ENCODE measurements at places on chromosomes 3 and 15. TPM values are rescaled to one million over a fixed set of nuclear protein-coding genes. Genes with fewer than 3 reads are reported as not detected.

DNA sequence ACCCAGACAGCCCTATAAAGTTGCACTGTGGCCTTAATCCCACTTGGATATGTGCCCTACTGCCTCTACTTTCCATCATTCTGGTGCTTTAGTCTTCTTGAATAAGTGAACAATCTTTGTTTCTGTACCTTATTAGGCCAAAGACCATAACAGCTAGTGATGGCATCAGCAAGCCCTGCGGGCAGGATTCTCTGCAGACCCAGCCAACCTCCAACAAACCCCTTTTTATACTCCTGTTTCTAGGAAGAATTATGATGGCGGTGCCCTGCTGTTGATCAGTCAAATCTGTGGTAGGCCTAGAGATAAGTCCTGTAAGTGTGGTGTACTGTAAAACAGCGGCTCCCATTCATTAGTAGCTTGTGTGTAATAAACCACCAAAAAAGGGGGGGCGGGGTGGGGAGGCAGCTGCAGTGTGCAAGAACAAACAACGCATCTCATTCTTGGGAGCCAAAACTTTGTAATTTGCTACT is 40.5 kb downstream of the SOX2 start:
- DNase-seq, result no peak

DNA sequence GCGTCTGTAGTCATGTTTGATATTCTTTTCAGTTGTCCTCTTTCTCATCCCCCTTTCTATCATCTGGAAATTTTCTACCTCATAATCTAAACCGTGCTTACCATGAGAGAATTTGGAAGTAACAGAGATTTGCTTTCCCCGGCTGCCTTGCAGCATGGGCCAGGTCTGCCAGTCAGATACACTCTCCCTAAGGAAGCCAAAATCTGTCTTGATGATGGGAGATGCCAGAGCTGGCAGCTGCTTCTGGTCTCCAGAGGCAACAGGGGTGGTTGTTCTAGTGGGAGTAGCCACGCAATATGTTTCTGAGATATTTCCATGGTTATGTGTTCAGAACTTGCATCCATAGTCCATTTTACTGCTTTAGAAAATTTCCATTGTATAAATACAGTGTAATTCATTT is 218.9 kb upstream of the RORA start:
- no peak for DNase-seq

DNA sequence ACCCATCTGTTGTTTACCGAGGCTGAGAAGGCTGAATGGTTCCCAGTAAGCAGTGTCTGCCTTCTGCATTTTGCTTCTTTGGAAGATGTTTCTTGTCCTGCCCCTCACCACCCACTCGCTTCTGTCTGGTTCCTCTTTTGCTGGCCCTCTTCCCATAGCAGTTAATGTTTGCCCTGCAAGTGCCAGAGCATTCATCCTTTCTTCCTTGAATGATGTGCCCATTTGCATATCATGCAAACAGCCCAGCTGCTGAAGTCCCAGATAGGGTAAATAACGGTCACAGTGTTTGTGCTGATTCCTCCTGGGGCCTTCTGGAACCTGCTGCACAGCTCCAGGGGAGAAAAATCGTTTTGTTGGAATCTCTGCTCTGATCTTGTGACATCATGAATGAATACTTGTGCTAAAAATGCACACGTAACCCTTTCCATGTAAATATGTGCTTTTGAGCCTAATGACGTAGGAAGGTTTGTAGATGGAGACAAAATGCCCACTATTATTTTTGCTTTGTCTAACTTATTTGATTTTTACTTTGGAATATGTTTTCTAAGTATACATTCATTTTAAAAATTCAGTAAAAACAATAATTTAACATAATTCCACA is 381.0 kb downstream of the SOX2 start:
- DNase-seq, result no peak

DNA sequence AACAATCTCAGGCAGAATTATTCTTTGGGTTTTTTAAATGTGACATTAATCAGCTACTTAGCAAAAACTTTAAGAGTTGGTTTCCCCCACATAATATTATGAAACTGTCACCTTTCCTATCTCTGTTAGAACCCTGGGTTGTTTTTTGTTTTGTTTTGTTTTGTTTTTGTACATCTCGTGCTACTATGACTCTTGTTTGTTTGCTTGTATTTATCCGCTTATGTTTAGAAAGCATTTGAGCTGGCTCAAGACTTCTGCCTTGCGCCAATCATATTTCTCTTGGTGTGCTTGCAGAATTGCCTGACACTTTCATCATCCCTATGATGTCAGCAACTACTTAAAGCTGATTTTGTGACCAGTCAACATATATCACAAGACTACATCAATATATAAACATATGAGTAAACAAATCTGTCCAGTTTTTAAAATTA is 116.9 kb downstream of the DCLK3 start:
- DNase-seq, result no peak

- DNase-seq, result no peak
Measured at GRCh38 chr3:15477951-15478639, 43.4 kb downstream of the COLQ start.

GRCh38 chr3:10004960-10005564 is 18.4 kb upstream of the EMC3 start:
- no peak for DNase-seq

DNA sequence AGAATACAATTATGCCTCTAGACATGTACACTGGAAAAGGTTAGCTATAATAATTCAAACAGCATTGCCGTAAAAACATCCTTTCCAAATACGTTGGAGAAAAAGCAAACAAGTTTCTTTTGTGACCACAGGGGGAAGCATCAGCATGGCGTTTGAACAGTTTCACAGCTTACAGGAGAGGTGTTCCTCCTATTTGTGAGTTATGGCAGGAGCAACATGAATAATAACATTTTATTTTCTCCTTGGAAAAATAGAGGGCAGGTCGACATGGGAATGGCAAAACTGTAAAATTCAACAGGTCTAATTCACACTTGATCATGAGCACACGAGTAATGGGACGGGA is 39.7 kb upstream of the GADL1 start:
- DNase-seq, result peak; percentile 48

- DNase-seq, result no peak
Measured at GRCh38 chr3:66904831-66905493, 93.1 kb upstream of the KBTBD8 start.

GRCh38 chr15:77822631-77823230 is 190.0 kb upstream of the LINGO1 start:
- DNase-seq, result no peak

DNA sequence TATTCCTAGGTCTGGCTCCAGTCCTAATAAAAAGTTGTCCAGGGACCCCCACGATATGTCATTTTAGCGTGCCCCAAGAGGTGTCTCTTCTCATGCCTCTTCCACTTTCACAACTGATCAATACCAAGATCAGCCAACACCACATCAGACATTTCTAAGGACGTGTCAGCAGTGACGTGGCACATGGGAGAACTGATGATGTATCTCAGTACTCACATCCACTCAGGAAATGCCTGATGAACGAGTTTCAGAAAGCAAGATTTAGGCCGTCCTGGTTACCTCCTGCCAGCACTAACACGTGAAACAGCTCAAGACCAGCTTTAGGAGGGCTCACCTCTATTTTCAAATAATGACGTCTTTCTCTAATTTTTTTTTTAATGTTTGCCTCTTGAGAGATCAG is 19.6 kb downstream of the VGLL4 start:
- no peak for DNase-seq

GRCh38 chr15:59814409-59814808 is 125.3 kb upstream of the BNIP2 start:
- no peak for DNase-seq

DNA sequence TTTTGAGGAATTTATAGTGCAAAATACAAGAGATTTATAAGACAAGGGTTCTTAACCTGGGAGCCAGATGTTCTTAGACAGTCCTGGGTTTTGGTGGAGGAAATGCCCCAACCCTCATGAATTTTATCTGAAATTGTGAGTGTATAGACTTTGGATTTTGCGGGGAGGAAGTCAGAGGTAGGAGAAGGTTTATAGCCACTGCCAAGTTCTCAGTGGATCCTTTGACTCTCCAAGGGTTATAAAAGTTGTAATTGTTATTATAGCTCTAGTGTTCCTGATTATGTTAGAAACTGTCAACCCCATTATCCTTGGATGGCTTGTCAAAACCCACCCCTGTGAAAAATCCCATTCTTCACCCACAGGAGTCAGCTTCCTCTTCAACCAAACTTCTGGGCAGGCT is 183.6 kb downstream of the LRTM1 start:
- no peak for DNase-seq

DNA sequence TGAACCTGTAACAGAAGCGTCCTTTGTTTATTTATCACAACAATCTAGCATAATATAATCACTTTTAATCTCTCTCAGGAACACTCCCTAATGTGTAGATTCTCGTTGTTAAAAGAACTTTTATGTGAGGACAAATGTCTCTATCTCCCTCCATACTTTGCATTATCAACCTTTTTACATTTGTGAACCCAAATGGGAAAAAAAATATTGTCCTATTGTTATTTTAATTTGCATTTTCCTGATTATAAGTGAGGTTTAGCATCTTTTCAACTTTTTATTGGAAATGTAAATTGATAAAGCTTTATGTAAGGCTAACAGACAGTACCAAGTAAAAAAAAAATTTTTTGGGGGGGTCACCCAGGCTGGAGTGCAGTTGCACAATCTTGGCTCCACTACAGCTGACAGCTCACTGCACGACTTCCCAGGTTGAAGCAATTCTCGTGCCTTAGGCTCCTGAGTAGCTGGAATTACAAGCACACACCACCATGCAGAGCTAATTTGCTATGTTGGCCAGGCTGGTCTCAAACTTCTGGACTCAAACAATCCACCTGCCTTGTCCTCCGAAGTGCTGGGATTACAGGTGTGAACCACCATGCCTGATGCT is 33.0 kb upstream of the DENND4A start:
- DNase-seq, result no peak

DNA sequence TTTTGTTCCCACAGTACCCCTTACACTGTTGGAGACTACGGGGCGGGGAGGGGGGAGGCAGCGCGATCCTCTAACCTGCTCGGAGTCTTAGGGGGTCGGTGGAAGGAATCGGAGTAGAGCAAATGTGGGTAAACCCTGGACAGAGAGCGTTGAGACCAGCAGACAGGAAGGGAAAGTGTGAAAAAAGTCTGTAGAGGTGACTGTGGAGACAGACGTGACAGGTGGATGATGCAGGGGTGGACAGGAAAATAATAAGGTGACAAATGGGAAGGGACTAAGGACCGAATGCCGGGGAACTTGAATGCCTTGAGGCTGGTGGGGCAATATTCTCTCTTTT is 424 bp downstream of the EAF2 start:
- no peak for DNase-seq

GRCh38 chr3:174362556-174362955 is 496.6 kb upstream of the NAALADL2 start:
- no peak for DNase-seq

DNA sequence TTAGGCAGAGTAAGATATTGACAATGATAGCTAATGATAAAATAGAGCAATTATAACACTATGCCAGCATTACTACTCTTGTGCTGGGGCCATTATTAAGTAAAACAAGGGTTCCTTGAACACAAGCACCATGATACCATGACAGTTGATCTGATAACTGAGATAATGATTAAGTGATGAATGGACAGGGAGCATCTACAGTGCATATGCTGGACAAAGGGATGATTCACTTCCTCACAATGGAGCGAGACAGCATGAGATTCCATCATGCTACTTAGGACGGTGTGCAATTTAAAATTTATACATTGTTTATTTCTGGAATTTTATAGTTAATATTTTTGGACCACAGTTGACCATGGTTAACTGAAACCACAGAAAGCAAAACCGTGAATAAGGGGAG is 156.6 kb downstream of the FHIT start:
- no peak for DNase-seq

- no peak for DNase-seq
Measured at GRCh38 chr15:88246081-88246480, 10.5 kb downstream of the NTRK3 start.

- DNase-seq, result no peak
Measured at GRCh38 chr3:194715022-194715800, 29.5 kb downstream of the FAM43A start.

- DNase-seq, result no peak
Measured at GRCh38 chr3:56999547-56999946, 60.9 kb upstream of the SPATA12 start.

GRCh38 chr3:135056733-135057310 is 261.8 kb downstream of the EPHB1 start:
- no peak for DNase-seq

PDE12 gene
- polyA plus RNA-seq, result 4.6 TPM

TRIM59 gene
- 10.2 TPM for polyA plus RNA-seq

CYP1A1 gene
- not detected for polyA plus RNA-seq

LMOD3 gene
- 164 TPM for polyA plus RNA-seq

ZPLD1 gene
- polyA plus RNA-seq, result not detected

TF gene
- 8.1 TPM for polyA plus RNA-seq

CKMT1B gene
- not detected for polyA plus RNA-seq

B3GALNT1 gene
- polyA plus RNA-seq, result 23.3 TPM

ATP13A4 gene
- 1.5 TPM for polyA plus RNA-seq

VIPR1 gene
- 1.0 TPM for polyA plus RNA-seq

CCR3 gene
- not detected for polyA plus RNA-seq
